ENCODE measurements at places on chromosomes 7 and 10.

- no peak for DNase-seq
Measured at GRCh38 chr10:113230011-113230610, 280.1 kb downstream of the TCF7L2 start.

GRCh38 chr7:95993380-95993779 lies 221.0 kb downstream of the DYNC1I1 start:
- DNase-seq: no peak

DNA sequence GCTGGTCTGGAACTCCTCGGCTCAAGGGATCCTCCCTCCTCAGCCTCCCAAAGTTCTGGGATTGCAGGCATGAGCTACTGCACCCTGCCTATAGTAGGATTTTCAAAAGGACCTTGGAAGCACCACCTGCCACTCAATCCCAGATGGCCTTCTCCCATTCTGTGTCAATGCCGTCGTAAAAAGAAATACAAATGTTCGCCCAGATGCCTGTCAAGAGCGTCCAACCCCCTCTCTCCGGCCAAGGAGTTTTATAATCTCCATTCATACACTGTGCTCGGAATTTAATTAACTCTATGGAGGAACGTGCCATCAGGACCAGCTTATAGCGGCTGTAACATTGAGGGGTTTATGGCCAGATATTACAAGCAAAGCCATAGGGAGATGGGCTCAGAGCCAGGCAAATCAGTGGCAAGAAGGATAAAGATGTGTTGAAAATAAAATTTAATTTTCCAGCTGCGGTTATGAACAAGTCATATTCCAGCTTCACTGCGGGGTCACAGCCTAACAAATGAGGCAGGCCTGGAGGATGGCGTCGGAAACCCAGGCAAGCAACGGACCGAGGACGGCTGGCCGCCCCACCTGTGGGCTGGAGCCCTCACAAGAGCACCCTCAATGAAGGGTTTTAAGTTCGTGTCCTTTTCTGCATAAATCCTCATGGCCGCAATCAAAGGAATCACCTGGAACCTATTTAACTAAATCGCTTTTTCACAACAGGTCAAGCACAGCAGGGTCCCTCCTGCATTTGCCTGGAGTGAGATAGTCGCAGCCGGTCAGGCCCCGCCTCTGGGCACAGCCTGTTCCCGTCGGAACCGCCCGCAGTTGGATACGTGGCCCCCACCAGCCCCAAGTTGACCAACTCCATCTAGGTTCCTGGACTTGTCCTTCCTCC lies 374.5 kb upstream of the FOXK1 start:
- DNase-seq: no peak

GRCh38 chr10:71968553-71969474 lies 4.6 kb downstream of the CHST3 start:
- DNase-seq: no peak

GRCh38 chr7:143369678-143370651 lies 7.5 kb upstream of the FAM131B start:
- no peak for DNase-seq

GRCh38 chr10:32132357-32132946 lies 76.2 kb upstream of the KIF5B start:
- no peak for DNase-seq

- DNase-seq: no peak
Measured at GRCh38 chr7:158008267-158008666, 579.4 kb downstream of the PTPRN2 start.

DNA sequence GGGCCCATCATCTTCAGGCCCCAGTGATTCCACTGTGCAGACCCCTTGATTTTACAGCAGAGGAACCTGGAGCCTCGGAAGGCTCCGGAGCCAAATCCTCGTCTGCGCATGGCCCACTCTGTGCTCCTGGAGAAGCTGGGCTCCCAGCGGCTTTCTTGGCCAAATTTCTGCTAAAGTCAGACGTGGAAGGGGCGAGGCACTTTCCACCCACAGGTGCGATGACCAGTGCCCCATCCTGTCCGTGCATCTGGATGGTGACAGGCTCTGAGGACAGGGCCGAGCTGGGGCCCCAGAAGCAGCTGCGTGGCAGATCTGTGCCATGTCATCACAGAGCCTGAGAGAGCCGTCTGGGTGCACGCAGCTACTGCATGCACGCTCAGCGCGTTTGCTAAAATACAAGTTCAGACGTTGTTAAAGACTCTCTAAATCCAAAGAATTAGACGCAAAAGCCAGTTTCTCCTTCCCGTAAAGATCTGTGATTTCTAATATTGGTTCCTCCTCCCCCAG lies 57.2 kb downstream of the JAKMIP3 start:
- no peak for DNase-seq

DNA sequence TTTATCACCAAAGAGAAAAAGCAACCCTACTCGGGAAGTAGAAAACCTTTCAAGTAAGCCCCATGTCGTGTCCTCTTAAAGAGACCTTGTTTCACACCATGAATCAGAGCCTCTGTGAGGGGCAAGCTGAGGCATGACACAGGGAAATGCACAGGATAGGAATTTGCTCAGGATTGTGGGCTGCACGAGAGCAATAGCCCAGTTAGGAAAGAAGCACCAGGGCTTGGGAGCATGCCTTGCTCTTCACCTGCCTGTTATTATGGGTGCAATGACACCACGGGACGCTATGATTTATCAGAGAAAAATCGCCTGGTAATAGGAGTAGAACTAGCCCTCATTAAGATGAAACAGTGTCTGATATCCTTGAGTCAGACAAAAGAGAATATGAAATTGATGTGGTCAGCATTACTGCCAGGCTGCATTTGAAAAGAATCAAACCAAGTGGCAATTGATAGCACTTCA lies 562.9 kb upstream of the NRP1 start:
- no peak for DNase-seq

- no peak for DNase-seq
Measured at GRCh38 chr7:51126324-51126723, 190.3 kb downstream of the COBL start.

DNA sequence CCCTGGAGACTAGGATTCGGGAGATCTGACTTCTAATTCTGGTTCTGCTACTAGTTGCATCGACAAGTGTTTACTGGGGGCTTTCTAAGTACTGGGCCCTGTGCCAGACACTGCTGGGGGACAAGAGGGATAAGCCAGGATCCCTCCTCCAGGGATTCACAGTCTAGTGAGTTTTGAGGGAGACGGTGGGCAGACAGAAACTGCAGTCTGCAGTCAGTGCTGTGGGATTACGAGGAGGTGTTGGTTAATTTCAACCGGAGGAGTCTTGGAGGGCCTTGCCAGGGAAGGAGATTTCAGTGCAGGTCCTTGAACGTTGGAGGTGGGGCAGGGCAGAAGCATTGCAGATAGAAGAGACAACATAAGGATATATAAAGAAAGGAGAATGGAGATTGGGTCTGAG lies 3.5 kb upstream of the KCNH2 start:
- no peak for DNase-seq

GRCh38 chr10:15259136-15259535 lies 90.6 kb upstream of the NMT2 start:
- DNase-seq: no peak

DNA sequence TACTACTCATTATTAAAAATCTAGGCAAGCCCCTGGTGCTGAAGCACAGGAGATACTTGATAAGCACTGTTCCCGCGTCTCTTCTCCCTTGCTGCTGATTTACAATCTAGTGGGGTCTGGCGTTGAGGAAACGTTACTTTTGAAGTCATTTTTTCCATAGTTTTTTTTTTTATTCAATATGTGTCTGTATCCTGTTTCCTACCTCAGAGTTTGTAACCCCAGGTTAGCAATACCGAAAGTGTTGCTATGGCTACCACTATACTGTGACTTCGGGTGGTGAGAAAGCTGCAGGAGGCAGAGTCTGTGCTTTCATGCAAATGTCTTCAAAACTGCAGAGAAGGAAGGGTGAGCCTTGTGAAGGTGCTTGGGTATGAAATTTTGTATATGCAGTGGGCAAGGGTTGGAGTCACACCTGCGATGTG lies 458.8 kb upstream of the GHITM start:
- peak; percentile 3 for DNase-seq

DNA sequence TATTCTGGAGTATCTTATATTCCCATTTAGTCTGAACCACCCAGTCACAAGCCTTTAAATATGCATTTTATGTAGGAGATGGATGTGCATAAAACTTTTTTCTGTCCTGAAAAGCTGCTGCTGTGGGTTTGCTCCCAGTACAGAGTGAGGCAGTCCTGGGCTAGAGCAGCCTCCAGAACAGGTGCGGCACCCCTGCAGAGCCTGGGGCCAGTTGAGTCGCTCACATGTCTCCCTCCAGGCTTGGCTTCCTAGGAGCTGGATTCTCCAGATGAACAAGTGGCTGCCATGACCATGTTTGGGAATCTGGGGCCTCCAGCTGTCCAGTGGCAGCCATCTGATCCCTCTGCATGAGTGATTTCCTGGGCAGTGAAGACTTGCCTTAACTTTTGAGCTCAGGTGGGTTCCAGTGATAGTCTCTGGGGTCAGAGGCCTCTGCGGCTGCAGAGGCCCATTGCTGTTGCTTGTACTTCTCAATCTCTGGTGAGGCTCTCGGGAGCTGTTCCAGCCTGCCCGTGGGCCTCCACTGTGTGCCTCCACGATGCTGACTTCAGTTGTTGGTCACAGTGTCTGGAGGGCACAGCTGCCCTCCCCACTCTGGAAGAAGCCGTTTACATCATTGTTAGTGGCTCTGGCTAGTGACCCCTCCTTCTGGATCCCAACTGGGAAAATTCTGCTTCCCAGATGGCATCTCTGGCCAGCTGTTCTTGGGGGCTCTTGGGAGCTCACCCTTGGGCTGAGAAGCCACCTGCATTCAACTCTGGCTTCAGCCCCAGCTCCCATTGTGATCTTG lies 120.4 kb downstream of the EMX2 start:
- DNase-seq: no peak

DNA sequence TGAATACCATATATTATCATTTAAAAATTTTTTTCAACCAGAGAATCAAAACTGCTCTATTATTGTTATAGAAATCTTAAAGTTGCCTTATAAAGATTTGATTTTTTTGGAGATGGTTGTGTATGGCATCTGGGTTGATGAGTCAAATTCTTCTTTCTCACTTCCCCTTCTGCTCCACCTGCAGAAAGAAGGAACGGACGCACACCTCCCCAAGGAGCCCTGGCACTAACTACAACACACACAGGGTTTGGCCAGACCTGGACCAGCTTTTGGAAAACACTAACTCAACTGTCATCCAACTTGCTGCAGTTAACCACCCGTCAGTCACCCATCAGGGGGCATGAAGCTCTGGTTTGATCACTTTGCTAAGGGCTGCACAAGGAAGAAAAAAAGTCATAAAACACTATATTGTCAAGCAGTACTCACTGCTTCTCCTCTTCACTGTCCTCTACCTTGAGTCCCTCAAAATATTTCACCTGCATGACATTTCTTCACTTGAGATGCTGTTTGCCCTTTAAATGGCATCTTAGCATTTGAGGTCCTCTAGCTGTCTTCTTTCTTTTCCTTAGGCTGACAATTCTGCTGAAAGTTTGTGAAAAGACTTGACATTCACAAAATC lies 266.7 kb upstream of the PHF14 start:
- DNase-seq: no peak

- no peak for DNase-seq
Measured at GRCh38 chr7:91357379-91357778, 93.1 kb downstream of the FZD1 start.

GRCh38 chr7:151198945-151199848 lies 11.1 kb downstream of the H2BK1 start:
- no peak for DNase-seq

- DNase-seq: no peak
Measured at GRCh38 chr10:62189131-62189530, 79.5 kb downstream of the RTKN2 start.

DNA sequence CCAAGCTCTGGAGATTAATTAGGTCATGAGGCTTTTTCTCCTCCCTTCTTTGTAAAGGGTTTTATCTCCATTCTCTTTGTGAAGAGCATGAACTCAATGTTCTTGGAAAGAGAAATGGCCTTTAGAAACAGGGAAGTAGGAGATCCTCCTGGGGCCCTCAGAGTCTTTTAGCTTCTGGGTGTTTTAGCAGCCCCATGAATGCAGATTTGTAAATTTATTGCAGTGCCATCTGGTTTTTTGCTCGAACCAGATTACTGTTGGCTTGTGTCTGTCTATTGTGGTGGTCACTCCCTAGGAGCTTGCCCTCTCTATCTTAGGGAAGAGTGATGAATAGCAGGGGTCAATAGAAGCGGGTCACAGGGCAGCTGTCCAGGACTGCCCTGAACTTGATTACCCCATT lies 110.6 kb downstream of the BTRC start:
- DNase-seq: no peak

- no peak for DNase-seq
Measured at GRCh38 chr10:79387974-79388850, 40.9 kb downstream of the PPIF start.

DNA sequence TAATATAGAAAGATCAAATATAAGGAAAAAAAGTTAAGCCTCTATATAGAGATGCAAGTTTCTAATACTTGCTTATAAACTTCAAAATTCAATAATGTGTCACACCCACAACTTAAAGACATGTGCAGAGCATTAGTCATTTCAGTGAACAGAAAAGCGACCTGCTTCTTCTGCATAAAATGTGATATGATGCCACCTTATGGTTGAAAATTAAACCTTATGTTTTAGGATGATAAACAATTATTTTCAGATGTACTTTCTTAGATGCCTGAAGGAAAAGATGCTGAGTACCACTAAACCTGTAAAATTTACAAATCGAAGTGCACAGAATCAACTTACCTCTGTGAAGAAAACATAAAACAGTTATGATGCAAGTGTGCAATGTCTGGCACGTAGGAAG lies 96.0 kb downstream of the MTERF1 start:
- no peak for DNase-seq

DNA sequence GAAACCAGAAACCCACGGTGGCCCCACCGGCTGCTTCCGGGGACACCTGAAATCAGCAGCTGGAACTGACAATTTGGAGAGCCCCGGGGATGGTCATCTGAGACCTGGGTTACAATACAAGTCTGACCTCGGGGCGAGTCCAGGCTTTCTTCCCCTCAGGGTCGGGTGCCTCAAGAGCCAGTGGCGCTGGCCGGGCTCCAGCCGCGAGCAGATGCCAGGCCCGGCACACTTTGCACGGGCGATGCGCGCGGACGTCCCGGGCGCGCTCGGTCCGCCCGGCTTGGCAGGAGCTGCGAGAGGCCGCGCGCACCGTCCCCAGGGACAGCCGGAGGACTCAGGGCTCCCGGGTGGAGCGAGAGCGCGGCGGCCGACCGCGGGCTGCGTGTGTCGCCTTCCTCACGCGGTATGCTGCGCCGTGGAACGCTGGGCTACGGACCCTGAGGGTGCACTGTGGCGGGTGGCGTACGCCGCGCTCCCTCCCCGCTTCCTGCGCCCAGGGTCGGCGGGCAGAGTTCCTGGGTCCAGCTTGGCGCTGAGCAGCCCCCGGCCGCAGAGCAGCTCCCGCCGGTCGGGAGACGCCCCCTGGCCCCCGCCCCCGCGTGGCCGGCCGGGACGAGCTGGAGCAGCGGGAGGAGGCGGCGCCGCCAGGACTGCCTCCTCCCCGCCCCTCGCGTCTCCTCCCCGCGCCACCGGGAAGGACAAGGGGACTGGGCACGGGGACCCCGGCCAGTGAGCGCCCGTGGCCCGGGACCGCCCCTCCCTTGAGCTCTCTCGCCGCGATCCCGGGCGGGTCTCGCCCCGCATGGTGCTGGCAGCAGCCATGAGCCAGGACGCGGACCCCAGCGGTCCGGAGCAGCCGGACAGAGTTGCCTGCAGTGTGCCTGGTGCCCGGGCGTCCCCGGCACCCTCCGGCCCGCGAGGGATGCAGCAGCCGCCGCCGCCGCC lies at the start of gene RBM20:
Gene RBM20, plus strand, starts transcription at position 684 of the 945 bp plus-strand sequence. Its CDS starts 119 bp downstream, at position 803.
- DNase-seq: no peak

- peak; percentile 44 for DNase-seq
Measured at GRCh38 chr7:21256310-21256877, 171.5 kb upstream of the SP4 start.

All from CD4-positive, alpha-beta T cell treated with Interleukin-15 for 4 hours (primary cell).